ENCODE measurements at places on chromosomes 1 and 21.

DNA sequence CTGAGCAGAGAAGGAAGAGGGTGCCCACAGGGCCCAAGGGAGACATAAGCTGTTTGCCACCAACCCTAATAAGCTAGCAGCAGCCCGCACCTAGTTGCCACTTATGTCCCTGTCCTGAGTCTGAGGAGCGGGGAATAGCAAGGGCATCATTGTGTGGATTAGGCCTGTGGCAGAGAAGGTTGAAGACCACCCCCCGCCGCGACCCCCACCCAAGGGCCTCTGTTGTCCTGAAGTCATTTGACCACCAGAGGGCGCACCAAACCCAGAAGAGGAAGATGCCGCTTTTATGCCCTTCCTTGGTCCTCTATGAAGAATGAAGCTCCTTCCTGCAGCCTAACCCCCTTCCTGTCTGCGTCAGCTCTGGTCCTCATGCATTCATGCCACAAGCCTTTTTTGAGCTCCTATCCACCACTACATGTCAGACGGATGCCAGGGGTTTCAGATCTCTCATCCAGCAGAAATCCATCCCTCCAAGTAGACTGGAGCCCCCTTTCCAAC, 16.6 kb downstream of the RHBG start:
- DNase-seq: peak; percentile 83

- no peak for DNase-seq
Measured at GRCh38 chr1:208844158-208844557, 600.0 kb upstream of the PLXNA2 start.

DNA sequence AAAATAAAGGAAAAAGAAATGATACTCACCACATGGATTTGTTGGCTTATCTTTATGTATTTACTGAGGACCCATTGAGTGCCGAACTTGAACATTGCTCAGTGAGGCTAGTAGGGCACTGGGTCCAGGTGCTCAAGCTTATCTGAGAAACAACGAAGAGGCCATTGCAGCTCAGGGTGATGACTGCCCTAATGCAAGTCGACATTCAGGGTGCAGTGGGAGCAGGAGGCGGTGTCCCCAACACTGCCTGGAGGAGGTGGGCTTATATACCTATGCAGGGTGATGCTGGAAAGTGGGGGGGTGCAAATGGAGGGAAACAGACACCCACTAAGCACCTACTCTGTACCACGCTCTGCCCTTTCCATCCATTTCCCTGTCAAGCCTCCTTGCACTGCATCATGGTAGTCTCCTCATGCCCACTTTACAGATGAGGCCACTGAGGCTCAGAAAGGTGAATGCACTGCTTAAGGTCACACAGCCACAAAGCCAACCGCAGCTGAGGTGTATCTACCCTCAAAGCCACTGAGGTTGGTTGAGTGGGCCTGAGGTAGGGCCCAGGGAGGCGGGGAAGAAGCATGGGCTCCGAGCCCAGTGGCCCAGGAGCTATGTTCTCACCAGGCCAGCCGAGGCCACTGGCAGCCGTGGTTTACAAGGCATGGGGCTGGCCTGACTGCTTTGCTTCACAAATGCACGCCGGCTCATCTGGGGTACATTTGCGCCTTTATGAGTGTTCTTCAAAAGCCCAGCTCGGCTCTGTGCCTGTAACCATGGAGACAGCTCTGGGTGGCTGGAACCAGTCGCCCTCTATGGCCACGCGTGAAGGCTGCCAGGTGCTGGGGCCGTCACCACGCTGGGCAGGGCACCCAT, 103.8 kb downstream of the EPHB2 start:
- no peak for DNase-seq

DNA sequence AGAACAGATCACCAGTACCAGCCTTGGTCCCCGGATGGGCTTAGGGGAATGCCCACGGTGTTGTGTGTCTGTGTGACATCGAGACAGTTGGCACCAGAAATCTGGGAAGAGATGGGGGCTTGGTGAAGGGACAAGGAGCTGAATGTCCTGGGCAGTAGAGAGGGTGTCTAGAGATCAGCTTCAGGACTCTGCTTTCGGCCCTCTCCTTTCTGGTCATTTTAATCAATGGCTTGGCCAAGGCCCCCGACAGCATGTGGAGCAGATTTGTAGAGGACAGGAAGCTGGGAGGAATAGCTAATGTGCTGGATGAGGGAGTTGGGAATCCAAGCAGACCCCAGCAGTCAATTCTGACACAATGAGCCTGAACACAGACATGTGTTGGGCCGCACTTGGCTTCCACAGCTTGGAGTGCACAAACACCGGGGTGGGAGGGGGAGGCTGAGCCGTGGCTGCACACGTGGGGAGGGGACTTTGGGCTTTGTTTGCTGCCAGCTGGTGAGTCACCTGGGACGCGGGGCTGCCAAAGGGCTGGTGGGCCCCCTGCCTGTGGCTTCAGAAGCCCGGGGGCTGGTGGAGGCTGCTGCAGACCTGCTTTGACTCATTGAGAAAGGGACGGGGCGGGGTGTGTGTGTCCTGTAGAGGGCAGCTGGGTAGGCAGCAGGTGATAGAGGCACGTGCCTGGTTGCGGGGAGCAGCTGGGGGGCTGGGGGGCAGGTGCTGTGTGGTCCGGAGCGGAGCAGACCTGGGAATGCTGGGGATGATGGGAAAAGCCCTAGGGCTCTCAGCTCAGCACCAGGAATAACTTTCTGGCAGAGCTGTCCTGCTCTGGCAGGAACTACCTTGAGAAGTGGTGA, 20.9 kb downstream of the SLC1A7 start:
- DNase-seq: no peak

DNA sequence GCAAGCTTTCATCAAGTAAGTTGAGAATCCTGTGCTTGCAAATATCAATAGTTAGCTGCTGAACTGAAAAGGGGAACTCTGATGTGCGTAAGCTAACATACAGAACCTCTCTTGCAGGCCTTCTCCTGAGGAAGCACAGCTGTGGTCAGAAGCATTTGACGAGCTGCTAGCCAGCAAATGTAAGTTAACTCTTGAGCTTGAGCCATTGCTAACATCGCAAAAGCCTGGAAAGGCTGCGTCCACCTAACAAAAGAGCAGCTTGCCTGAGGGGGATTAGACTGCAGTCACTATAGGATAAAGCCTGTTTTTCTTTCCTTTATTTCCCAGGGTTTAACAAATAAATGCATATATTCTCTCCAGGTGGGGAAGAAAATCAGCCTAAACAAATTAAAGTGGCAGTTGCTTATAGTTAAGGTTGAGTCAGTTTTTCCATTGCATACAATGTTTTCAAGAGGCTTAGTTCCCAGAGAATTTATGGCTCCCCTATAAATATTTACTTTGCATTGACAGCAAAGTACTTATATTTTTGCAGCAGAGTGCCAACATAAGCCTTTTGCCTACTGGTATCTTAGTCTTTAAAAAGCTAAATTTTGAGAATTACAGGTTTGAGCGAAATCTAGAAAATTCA, 1.5 kb downstream of the RGS2 start:
- DNase-seq: peak; percentile 90

All from Kasumi-1 (cell line).